NCI-H510A treated with DMSO at 0.1 percent for 48 hours (cell line): ENCODE measurements at places on chromosomes 3 and 15.

- DNase-seq: no peak
Observed at GRCh38 chr15:52923626-52924025, 133.5 kb upstream of the ONECUT1 start.

DNA sequence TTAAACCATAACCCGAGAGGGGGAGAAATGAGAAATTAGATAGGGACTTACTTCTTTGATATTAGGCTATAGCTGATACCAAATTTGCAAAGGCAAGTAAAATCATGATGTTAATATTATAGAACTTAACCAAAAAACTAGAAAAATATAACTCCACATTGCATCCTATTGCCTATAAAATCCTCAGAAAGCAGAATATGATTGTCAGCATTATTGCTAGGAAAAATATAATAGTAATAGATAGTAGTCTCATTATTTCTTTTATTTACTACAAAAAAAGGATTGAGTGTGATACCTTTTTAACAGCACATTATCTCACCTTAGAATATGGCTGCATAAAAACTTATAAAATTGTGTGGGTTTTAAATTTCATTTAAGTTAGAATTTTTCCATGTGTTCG, 206.5 kb upstream of the CDIN1 start:
- no peak for DNase-seq

GRCh38 chr3:130895690-130896488, 2.0 kb downstream of the ATP2C1 start:
- DNase-seq: no peak

DNA sequence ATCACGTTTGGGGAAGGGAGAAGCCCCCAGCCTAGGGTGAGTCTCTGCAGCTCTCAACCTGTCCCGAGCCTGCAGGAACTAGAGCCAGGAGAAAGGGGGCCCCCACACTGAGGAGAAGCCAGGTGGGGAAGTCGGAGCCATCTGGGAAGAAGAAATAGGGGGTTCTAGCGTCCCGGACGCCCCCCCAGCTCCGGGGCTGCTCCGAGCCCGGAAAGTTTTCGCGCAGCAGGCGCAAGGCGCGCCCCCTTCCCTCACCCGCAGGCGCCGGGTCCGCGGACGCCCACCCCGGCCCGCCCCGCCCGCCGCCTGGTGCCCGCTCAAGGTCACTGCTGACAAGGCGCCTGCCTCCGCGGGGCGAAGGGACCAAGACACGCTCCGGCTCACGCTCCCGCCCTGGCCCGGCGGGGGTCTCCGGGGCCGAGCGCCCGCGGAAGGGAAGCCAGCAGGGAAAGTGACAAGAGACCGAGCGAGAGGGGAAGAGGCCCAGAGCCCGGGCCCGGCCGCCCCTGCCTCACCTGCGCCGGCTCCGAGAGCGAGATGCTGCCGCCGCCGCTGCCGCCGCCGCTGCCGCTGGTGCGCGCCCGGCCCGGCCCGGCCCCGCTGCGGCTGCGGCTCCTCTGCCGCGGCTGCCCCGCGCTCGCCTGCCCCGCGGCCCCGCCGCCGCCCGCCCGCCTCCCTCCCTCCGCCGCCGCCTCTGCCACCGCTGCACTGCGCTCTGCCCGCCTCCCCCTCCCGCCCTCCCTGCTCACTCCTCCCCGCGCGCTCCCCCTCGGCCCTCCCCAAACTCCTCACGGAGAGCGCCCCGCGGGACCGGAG, 108.4 kb upstream of the SLC6A11 start:
- DNase-seq: no peak

DNA sequence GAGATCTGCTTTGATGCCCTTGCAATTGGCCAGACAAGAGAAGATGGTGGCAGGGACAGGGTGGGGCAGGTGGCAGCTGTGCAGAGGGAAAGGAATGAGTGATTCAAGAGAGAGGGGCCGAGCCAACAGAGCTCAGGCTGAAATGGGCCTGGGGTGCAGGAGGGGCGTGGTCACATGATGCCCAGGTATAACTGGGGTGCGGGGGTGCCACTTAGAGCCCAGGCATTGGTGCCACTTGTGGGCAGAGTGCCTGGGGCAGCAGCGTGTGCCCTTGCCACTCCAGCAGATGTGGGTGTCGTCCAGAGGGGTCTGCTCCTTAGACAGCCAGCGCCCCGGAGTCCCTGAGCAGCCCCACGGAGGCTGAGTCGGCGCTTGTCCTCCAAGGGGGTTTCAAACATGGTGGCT, 88.7 kb downstream of the PLXNA1 start:
- no peak for DNase-seq

- DNase-seq: no peak
Observed at GRCh38 chr3:189459231-189459630, 172.0 kb upstream of the TP63 start.

- peak; percentile 10 for DNase-seq
Observed at GRCh38 chr3:28835751-28836150, 445.1 kb upstream of the RBMS3 start.

DNA sequence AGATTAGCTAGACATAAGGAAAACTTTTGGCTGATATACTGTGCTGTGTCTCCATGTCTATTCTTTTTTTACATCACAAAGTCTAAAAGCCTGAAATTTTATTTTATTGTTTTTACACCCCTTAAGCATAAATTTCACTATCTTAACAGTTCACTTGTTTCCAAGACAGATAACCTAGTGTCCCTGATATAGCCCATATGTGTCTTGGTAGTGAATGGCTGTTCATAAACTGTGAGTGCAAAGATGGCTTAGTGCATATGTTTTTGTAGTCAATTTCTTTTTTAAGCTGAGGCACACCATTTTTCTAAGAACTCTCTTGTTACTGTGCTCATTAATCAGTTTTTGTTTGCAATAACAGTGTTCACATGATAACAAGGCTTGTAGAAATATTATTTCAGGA, 381.1 kb downstream of the OXSM start:
- no peak for DNase-seq

DNA sequence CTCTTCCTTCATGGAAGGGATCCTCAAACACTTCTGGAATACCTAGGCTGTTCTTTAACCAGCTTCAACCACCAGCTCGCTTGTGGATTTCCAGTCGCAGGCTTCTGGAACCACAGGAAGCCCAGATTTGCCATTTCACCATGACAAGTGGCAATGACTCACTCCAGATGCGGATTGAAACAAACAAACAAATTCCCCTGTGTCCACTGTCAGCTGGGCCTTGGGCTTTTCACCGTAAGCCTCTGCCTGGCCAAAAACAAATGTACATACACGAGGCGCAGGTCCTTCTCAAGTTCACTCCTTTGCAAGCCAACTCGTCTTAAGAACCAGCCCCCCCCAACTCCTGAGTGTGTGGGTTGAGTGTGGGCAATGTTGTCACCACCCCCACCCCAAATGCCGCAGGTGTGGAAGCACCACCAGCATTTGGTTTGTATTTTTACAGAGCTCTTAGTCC, 8.8 kb downstream of the BCL6 start:
- no peak for DNase-seq

DNA sequence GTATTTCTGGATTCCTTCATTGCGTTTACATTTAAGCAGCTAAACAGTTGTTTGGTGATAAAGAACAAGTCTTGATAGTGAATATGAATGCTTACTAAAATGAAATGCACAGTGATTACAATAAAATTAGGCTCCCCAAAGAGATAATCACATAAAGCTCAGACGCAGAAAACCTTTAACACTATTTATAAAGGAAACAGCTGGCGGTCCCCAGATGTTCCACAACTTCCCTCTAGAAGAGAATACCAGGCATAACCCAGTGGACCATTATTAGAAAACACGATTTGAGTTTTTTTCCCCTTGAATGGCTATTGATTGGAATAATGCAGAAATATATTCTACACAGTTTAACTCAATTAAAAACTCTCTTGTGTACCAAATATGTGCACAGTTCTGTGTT, 573.2 kb downstream of the DIPK2A start:
- no peak for DNase-seq
